NCI-H1417 treated with DMSO at 0.1 percent for 48 hours (cell line): ENCODE measurements at places on chromosomes 1 and 21.

GRCh38 chr1:20729155-20729931, 3.2 kb downstream of the SH2D5 start:
- DNase-seq = no peak

DNA sequence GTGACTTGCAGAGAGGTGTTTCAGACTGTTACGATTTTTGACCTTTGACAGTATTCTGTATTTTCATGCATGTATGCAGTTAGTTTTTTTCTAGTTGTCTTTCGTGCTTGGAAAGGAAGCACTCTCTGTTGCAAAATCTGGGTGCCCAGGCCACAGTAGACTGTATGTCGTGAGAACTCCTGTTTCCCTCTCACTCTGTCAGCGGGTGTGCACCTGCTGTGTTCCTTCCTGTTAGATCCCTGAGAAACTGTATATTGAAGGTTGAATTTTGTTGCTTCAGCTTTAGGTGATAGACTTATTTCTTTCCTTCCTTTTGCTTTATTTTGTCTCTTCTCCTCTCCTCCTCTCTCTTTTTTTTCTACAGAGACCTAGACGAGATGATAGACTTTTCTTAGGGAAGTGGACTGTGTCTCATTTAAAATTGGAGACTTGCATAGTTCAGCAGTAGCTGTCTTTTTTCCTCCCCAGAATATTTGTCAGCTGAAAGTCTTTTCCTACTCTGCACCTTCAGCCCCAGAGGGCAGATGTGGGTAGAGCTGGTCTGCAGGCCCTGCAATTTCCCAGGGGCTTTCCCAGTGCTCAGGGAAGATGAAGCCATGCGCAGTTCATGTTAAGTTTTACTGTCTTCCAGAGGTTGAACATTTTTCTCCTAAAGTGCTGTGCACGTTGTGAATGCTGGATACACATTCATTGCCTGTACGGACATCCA, 1.4 kb downstream of the TRAPPC10 start:
- no peak for DNase-seq

DNA sequence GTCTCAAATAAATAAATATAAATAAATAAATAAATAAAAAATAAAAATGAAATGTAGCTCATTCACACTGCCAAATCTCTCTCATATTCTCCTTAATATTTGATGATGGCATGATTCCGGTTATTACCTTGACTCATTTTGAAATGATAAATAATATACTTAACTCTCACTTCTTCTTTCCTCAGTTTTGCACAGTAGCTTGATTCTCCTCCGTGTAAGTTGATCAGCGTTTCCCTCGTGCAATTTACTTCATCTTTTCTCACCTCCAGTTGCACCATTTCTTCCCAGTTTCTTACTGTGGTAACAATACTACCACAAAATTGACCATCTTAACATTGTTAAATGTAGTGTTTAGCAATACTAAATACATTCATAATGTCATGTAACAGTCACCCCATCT, 111.6 kb downstream of the RIPK4 start:
- no peak for DNase-seq

DNA sequence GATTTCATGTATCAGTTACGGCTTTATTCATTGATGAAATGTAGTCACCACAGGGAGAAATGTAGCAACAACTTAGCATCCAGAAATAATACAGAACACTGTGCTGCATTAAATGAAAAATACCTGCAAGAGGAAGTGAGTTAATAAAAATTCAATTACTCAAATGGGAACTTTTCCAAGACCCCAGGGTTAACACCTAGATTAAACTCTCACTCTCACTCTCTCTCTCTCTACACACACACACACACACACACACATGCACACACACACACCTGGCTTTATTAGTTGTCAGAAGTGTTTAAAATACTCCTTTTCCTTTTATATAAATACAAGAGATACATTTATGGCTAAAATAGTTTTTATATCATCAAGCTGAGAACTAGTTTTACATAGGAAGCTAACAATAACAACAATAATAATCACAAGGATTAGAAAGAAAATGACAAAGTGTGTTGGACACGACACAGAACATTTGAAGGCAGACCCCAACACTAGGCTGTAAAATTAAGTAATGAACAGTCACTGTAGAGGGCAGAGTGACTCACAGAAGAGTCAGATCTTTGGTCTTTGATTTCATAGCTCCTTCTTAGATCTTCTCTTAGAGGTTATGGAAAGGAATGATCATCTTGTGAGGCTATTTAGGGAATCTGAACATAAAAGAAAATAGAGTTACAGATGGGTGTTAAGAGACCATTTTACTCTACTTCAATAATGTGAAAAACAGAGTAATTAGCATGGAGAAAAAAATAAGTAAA, 1266.0 kb upstream of the ADGRL2 start:
- DNase-seq = no peak

DNA sequence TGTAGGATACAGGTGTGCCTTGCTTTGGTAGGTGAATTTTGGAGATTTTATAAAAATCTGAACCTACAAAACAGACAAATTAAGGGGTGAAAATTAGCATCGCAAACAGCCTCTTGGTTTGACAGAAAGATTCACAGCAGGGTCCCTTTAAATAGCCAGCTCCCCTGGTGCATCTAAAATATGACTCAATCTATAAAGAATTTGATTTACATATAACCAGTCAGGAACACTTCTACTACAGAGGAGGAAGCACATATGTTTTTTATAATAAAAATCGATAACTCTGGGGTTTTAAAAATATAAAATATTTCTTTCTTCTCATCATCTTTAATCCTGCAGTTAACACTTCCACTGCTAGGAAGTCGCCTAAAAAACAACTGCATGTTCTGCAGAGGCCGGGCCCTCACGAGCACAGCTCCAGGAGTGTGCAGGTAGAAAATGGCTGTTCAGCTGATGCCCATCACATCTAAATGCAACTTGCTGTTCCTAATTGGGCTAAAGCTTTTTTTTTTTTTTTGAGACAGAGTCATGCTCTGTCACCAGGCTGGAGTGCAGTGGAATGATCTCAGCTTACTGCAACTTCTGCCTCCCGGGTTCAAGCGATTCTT, 203.4 kb downstream of the HS2ST1 start:
- no peak for DNase-seq

GRCh38 chr1:231691618-231692259, 65.1 kb downstream of the DISC1 start:
- no peak for DNase-seq

DNA sequence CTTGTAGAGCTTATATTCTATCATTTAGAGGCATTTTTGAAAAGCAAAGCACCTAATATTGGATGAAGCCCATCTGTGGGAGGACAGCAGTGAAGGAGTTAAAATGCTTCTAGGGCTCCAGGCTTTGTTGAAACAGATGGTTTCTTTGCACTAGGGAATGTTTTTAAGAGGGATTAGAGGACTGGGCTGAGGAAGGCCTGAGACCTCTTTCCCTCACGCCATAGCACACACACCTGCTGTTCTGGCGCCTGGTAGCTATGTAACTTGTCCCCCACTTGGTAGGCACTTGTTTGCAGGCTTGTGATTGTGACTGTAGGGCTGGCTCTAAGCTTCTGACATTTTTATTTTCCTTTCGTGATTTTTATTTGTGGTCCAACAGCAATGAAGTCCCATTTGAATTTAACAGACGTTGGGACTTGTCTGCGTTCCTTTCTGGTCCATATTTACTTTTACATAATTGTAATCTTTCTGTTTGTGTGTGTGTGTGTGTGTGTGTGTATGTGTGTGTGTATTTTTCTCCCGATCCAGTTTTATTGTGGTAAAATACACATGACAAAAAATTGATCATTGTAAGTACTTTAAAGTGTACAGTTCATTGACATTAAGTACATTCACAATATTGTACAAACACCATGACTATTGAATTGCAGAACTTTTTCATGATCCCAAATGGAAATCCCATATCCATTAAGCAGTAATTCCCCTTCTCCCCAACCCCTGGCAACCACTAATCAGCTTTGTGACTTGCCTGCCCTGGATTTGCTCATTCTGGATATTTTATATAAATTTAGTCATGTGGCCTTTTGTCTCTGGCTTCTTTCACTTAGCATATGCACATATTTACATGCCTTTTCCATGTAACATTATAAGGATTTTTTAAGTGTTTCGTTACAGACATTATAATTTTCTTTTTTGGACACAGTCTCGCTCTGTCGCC, 33.5 kb upstream of the MACF1 start:
- DNase-seq = peak; percentile 6

GRCh38 chr1:160656737-160657136, 9.9 kb upstream of the SLAMF1 start:
- DNase-seq = no peak

DNA sequence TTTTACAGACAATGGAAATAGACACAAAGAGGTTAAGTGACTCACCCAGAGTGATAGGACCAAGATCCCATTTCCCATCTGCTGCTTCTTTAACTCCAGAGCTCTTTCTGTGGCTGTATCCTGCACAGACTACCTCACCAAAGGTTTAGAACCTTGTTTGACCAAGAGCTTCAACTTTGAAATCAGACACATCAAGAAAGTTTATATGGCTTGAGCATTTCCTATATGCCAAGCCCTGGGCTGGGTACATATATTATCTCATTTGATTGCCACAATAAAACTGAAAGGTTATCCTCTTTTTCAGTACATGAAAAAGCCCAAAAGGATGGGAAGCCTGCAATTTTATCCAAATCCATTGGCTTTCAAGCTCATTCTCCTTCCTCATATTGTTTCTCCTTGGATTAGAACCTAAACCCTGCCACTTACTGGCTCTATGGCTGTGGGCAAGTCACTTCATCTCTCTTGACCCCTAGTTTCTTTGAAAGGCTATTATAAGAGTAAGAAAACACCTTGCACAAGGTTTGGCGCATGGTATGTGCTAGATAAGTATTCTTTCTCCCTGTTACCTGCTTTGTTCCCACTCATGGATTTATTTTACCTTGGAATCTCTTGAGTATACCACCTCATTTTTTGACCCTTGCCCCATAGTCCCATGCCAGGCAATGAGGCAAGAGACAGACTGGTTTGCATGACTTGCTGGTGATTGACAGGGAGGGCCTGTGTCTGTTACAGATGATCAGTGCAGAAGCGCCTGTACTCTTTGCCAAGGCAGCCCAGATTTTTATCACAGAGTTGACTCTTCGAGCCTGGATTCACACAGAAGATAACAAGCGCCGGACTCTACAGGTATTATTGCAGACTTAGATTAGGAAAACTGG, 34.5 kb upstream of the KCNQ4 start:
- no peak for DNase-seq

GRCh38 chr1:101000131-101000873, 25.3 kb downstream of the DPH5 start:
- no peak for DNase-seq

DNA sequence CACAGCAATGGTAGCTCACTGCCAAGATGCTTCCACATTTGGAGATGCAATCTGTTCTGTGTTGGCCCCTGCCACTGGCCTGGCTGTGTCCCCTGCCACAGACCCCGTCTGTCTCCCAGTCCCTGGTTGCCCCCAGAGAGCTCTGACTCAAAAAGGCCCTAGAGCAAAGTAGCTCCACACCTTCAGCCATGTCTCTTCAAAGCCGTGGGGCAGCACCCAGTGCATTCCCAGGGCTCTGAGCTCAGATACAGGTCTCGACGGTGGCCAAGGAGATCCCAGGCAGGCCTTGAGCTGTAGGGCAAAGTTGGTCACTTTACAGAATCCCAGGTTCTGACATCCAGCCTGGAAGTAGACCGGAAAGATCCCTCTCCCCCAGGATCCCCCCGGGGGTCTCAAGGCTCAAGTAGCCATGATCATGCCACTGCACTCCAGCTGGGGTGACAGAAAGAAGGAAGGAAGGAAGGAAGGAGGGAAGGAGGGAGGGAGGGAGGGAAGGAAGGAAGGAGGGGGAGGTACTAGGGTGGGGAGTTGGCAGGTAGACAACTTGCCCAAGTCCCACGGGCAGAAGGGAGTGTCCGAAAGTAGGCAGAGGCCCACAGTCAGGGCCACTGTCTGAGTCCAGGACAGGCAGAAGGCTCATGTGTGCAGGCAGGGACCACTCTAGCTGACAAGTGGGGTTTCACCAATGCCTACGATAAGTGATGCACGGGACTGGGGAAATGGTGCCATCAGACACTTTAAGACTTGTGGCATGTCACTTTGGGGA, 4.8 kb upstream of the ARF1 start:
- no peak for DNase-seq

DNA sequence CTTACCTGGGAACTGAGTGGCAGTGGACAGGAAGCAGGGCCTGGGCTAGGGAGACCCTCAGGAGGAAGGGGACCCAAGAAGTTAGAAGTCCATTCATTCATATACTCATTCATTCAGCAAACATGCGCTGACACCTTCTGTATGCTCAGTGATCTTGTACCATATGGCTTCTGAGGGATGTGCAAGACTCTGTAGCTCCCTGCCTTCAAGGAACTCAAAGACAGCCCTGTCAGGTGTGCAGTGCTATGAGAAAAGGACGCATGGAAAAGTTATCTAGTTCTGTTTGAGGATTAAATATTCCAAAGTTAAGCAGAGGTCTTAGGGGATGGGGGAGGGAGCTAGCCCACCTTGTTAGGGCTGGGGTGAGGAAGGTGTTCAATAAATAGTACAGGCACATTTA, 12.5 kb downstream of the DMAP1 start:
- no peak for DNase-seq

DNA sequence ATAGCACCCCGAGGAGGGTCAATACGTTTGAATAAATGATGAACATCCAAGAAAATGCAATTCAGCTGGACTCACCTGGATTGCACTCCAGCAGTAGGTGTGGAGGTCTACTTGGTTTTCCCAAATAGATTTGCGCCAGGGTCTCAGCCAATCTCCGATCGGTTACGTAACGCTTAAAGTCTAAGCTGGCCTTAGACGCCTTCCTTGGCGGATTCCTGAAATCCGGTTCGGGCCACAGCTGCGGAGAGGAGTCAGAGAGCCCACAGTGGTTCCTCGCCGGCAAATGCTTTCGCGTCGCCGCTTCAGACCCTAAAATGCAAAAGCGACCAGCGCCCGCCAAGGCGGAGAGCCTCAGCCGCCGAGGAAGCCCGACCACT, 322 bp downstream of the TFB2M start:
- no peak for DNase-seq

DNA sequence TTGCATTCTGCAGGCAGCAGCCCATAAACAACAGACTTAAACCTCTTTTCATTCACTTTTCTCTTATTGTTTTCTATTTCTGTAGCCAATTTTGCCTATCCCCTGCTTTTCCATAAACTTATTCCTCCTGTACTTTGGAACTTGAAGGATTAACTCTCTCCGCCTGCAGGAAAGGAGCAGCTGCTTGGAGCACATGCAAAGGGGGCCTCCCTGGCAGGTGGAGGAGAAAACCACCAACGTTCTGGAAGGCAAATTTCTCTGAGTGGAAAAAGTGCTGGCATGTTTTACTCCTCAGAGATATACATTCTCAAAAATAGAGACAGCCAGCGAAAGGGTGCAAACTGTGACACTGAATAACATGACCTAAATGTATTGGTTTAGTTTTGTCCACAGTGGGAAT, 33.6 kb downstream of the RGS21 start:
- DNase-seq = no peak

- DNase-seq = no peak
These were observed 82.7 kb upstream of the ESRRG start for GRCh38 chr1:216805953-216806352.

DNA sequence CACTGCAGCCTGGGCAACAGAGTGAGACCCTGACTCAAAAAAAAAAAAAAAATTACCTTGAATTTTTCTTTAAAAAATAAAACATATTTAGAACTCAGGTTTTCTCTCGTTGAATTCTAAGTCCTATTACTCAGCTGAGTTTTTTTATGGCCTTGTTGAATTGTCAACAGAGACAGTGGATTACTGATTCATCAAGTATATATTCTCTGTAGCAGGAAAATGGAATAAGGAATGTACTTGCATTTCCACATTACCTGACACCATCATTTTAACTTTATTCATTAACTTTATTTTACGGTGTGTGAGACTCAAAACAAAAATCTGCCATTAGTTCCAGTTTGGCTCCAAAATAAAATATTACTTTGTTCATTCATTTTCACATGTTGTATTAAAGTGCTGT, 53.8 kb upstream of the APP start:
- no peak for DNase-seq
